ENCODE measurements at places on chromosomes 5 and 9. TPM values are rescaled to one million over a fixed set of nuclear protein-coding genes. Genes with fewer than 3 reads are reported as not detected.

DNA sequence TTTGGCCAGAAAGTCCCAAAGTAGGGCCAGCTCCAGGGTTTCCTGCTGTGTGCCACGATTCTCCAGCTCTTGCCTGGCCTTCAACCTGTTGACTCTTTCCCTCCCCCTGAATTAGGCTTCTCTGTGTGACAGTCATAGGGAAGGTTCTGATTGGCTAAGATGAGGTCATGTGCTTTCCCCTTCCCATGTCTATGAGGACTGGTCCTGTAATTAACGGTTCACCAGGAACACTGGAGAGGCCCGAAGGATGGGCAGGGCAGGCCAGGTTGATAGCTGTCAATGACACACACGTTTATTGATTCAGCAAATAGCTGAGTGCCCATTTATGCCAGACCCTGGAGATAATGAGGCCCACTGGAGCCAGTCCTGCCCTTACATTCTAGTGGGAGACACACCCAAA lies 9.0 kb upstream of the PRR7 start:
- no peak for DNase-seq

- DNase-seq: no peak
Measured at GRCh38 chr9:2709645-2710101, 7.6 kb upstream of the KCNV2 start.

DNA sequence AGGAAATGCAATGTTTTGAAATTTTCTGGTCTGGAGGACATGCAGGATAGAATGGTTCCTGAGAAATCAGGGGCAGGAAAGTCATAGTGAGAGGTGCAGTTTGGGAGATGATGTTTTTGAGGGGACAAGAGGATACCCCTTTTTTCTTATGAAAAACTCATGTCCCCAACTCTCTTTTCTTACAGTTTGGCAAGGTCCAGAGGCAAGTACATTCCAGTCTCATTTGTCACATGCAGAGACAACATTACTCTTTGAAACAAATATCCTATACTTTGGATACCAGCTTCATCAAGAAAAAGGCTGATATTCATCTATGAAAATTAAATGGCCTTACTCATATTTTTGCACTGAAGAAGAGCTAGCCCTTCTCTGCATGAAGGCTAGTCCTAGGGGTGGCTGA lies 48.2 kb downstream of the EQTN start:
- no peak for DNase-seq

GRCh38 chr9:109134167-109134578 lies 14.4 kb upstream of the TMEM245 start:
- DNase-seq: no peak

GRCh38 chr9:131690941-131691573 lies 48.8 kb downstream of the RAPGEF1 start:
- DNase-seq: no peak

The HSD17B3 gene
- not detected for total RNA-seq

DNA sequence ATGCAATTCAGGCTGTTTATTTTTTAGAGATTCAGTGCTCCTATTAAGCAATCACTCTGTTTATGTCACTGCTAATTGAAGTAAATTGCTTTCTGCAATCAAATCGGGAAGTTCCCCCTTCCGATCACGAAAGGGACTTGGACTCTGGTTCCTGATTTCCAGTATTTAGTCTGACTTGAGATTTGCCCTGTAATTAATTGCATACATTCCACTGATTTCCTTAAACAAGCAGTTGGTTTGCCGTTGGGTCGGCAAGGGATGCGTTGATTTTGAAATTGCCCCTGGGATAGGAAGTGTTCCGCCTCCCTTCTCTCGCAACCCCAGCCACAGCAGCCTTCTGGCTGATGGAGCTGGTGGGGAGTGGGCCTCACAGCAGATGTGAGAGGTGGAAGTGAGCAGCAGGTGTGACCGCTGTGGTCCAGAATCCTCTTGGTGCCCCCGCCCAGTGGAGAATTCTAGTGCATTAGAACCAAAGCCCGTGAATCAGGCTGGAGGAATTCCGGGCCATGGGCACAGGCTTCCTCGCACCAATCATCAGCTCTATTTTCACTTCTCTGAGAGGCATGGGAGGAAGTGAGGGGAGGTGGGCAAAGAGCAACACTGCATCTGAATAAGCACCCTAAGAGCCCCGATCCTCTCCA lies 102.5 kb downstream of the SPRY4 start:
- no peak for DNase-seq

- DNase-seq: peak; percentile 2
Measured at GRCh38 chr5:113806250-113806649, 292.8 kb downstream of the YTHDC2 start.

The PCDHB4 gene
- not detected for total RNA-seq

DNA sequence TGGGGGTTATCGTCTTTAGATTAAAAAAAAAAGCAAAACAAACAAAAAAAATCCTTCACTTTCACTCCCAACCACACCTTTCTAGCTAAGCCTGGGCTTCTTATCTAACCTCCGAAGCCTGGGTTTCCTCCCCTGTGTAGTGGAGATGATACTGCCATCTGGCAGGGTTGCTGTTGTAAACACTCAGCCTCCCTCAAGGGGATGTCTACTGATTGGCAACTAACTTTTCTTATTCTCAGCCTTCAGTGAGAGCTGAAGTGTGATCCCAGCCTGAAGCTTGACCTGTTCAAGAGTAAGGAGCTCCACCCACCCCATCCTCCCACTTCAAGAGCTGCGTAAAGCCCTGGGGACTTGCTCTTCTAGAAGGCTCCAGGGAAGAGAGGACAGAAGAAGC lies 21.5 kb upstream of the WWC1 start:
- no peak for DNase-seq

All from epithelial cell of proximal tubule (primary cell).